Activated B cell treated with CpG ODN at 0.5 μM for 24 hours (primary cell): ENCODE measurements at places on chromosomes 5 and 9. TPM values are rescaled to one million over a fixed set of nuclear protein-coding genes. Genes with fewer than 3 reads are reported as not detected.
A peak's percentile ranks its signal among the peaks of the same experiment; 100 is the strongest.

GRCh38 chr9:126457175-126457547 is 130.5 kb downstream of the MVB12B start:
- H3K36me3 ChIP-seq, result no peaks in the 10 kb centered on the region
- DNase-seq, result no peak
- no peak overlapping the region for H3K27ac ChIP-seq

DNA sequence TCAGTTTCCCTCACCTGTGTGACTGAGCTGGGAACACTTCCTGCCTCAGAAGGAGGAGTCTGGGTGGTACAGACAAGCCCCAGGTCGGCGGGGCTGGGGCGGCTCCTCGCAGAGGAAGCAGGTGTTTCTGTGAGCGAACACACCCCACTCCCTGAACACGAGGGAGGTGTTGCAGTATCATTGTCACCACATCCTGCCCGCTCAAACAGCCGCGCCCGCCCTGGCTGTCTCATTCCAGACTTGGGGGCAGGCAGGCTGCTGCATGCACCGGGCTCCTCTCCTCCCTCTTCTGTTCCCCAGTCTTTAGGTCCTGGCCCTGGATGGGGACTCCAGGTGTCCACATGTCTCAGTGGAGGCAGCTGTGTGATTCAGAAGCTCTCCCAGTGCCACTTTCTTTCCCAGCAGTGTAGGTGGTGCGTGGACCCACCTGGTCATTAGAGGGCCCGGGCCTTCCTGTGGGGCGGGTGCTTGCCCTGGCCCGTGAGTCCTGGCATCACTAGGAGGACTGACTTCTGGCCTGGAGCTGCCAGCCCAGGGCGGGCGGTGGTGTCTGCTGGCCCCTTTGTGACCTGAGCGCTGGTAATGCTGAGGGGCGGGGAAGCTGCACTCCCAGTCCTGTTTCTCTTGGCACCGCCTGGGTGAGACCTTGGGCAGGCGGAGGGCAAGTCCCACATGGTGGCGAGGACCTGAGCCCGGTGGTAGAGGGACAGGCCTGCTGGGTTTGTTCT is 18.3 kb upstream of the PHYHD1 start:
- peaks cover 8% of the 10 kb centered on the region for H3K36me3 ChIP-seq
- peak overlapping the region; percentile 95 for H3K27ac ChIP-seq
- no peaks in the 10 kb centered on the region for H3K27me3 ChIP-seq
- peak; percentile 56 for DNase-seq

SOHLH1 gene
- not detected in 2 replicates for total RNA-seq

QSOX2 gene
- 43.3 and 49.1 TPM in 2 replicates for total RNA-seq

DNA sequence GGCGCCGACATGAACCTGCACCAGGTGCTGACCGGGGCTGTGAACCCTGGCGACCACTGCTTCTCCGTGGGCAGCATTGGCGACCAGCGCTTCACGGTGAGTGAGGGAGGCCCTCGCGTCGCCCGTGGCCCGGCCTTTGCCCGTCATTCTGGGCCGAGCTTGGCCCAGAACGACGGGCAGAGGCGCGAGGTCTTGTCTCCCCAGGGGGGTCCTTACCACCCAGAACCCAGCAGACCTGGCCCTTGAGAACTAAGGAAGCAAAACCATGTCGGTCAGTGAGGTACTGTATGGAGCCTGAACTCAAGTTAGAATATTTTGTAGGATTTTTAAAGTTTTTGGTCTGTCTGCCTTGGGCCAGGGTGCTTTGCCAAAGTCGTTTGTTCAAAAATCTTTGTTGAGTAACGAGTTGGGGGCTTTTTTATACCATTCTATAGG is 691 bp downstream of the DMXL1 start:
- peaks cover 53% of the 10 kb centered on the region for H3K4me1 ChIP-seq
- H3K4me3 ChIP-seq, result peak overlapping the region; percentile 99
- H3K27me3 ChIP-seq, result peaks cover 2% of the 10 kb centered on the region
- no peak for DNase-seq
- peak overlapping the region; percentile 98 for H3K27ac ChIP-seq
- H3K36me3 ChIP-seq, result peaks cover 10% of the 10 kb centered on the region

DNA sequence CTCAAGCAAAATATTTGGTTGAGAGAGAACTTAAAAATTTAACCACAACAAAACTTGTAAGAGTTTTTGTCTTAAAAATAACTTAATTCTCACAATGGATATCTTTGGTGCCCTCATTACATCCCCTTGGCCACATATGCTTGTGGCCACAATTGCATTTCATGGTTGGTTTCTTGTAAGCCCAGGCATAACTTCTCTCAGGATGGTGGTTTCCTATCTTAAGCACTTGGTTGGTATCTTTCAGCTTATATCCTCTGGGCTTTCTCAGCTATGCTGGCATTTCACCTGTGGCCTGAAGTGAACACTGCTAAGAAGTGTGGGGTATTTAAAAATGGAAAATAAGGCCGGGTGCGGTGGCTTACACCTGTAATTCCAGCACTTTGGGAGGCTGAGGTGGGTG is 212.4 kb upstream of the MEF2C start:
- no peak overlapping the region for H3K4me3 ChIP-seq
- no peak overlapping the region for H3K27ac ChIP-seq
- peaks cover 14% of the 10 kb centered on the region for H3K4me1 ChIP-seq
- no peaks in the 10 kb centered on the region for H3K36me3 ChIP-seq

TLN1 gene
- 327 and 362 TPM in 2 replicates for total RNA-seq

CER1 gene
- total RNA-seq, result not detected in 2 replicates

TRAF1 gene
- 115 and 130 TPM in 2 replicates for total RNA-seq

GRCh38 chr9:4933177-4933576 is 51.9 kb upstream of the JAK2 start:
- H3K27me3 ChIP-seq, result no peaks in the 10 kb centered on the region
- DNase-seq, result no peak
- peaks cover 33% of the 10 kb centered on the region for H3K4me1 ChIP-seq

GRCh38 chr5:143516249-143516648 is 112.8 kb upstream of the NR3C1 start:
- no peak overlapping the region for H3K4me3 ChIP-seq
- no peak overlapping the region for H3K27ac ChIP-seq
- no peak for DNase-seq
- no peaks in the 10 kb centered on the region for H3K36me3 ChIP-seq
- no peaks in the 10 kb centered on the region for H3K27me3 ChIP-seq

DNA sequence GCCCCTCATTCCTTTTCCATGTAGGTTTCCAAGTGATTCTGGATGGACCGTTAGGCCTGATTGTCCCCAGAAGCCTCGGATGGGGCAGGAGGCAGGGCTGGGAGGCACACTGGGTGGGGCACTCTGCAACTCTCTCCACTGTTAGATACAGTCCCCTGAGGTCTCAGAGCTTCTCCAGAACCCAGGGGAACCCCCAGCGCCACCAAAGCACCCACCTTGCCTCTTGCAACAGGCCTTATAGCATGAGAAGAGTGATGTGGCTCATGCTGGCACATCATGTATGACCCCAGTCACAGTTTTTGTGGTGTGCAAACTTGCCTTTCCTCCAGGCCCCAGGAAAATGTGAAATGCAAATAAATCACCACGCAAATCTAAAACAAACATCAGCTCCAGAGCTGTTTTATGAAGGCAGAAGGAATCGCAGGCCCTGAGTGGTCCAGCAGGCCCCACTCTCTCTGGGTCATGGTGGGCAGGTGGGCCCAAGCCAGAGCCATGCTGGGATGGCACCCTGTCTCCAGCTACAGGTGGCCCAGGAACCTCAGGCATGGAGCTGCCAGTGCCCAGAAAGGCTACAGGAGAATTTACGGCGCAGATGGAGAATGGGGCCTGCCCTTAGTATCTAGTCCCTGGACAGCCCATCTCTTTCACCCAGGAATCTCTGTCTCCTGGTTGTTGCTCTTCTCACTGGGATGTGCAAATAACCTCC is 36.3 kb upstream of the CDKN2AIPNL start:
- no peaks in the 10 kb centered on the region for H3K36me3 ChIP-seq
- peak overlapping the region; percentile 76 for H3K27ac ChIP-seq
- DNase-seq, result peak; percentile 38
- no peaks in the 10 kb centered on the region for H3K27me3 ChIP-seq
- peaks cover 49% of the 10 kb centered on the region for H3K4me1 ChIP-seq

DNA sequence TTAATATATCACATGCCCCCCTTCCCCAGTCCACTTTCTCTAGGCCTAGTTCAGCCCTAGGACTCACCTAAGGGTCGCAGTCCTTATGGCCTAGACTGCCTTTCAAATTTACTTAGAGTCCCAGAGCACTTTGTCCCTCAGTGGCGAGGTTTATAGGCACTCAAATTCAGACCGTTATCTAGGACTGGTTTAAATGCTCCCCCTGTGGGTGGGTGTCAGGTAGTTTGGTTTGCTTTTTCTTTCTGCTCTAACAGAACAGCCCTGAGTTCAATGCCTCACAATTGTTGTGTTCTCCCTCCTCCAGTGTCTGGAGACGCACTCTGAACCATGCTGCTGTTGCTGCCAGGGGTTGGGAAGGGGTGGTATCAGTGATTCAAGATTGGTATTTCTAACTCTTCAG is 317.1 kb downstream of the MAT2B start:
- no peaks in the 10 kb centered on the region for H3K27me3 ChIP-seq
- H3K27ac ChIP-seq, result no peak overlapping the region
- H3K4me1 ChIP-seq, result no peaks in the 10 kb centered on the region
- no peak for DNase-seq
- H3K4me3 ChIP-seq, result no peak overlapping the region

C5orf52 gene
- not detected in 2 replicates for total RNA-seq

ORM2 gene
- total RNA-seq, result not detected in 2 replicates

OR1Q1 gene
- not detected in 2 replicates for total RNA-seq

ST8SIA4 gene
- 105 and 125 TPM in 2 replicates for total RNA-seq

GRCh38 chr5:92962752-92963151 is 618.3 kb downstream of the NR2F1-AS1 start:
- no peaks in the 10 kb centered on the region for H3K4me1 ChIP-seq
- H3K27me3 ChIP-seq, result no peaks in the 10 kb centered on the region
- no peak for DNase-seq
- H3K27ac ChIP-seq, result no peak overlapping the region

EPB41L4A gene
- total RNA-seq, result 5.8 and 7.1 TPM in 2 replicates

GRCh38 chr9:19967216-19967887 is 178.5 kb upstream of the SLC24A2 start:
- no peak overlapping the region for H3K4me3 ChIP-seq
- no peak for DNase-seq
- H3K4me1 ChIP-seq, result no peaks in the 10 kb centered on the region
- H3K27me3 ChIP-seq, result no peaks in the 10 kb centered on the region
- H3K27ac ChIP-seq, result no peak overlapping the region

DNA sequence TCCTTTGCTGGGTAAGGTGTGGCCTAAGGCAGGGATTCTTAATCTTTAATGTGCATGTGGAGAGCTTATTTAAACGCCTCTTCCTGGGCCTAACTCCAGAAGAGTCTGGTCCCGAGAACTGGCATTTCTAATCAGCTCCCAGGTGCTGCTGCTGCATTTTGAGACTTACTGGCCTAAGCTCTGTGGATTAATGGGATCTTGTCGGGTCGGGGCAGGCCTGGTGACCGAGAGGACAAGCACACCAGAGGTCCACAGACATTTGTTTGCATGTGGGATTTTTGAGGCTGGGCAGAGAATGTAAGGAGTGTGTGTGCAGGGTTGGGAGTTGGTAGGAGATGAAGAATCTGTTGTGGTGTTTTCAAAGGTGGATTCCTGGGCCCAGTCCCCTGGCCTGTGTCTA is 95.0 kb upstream of the DAP start:
- no peaks in the 10 kb centered on the region for H3K4me1 ChIP-seq
- no peak overlapping the region for H3K27ac ChIP-seq
- H3K27me3 ChIP-seq, result peaks cover 19% of the 10 kb centered on the region
- no peak for DNase-seq
- no peaks in the 10 kb centered on the region for H3K36me3 ChIP-seq

SLC45A2 gene
- total RNA-seq, result not detected in 2 replicates

DNA sequence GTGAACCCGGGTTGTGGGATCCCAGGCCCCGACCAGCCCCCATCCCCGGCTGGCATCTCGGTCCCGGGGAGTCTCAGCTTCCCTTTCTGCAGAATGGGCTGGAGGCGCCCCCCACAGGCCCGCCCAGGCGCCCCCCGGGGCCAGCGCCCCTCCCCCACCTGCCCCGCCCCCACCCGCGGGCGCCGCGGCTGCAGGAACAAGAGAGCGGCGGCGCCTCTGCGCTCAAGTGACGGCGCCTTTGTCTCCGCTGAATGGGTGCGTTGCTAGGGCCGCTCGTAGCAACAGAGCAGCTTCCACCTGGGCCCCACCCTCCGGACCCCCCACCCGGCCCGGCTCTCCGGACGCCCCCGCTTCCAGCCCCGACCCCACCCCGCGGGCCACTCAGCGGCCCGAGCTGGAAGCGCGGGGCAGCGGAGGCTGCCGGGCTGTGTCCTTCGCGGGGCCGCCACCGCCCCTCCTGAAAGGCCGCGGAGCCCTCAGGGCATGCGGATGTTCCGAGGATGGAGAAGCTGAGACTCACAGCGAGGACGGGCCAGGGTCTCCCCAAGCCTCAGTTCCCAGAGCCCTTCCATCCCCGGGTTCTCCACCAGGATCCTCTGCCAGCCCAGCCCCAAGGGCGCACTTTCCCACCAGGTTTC is 27.5 kb downstream of the ADGRD2 start:
- no peak overlapping the region for H3K27ac ChIP-seq
- H3K36me3 ChIP-seq, result no peaks in the 10 kb centered on the region
- peaks cover 20% of the 10 kb centered on the region for H3K27me3 ChIP-seq

- H3K36me3 ChIP-seq, result no peaks in the 10 kb centered on the region
- H3K4me1 ChIP-seq, result peaks cover 13% of the 10 kb centered on the region
- H3K27me3 ChIP-seq, result peaks cover 31% of the 10 kb centered on the region
- DNase-seq, result no peak
- H3K27ac ChIP-seq, result no peak overlapping the region
Measured at GRCh38 chr9:130143958-130144366, 28.2 kb upstream of the NCS1 start.

SLC34A3 gene
- total RNA-seq, result not detected in 2 replicates

DNA sequence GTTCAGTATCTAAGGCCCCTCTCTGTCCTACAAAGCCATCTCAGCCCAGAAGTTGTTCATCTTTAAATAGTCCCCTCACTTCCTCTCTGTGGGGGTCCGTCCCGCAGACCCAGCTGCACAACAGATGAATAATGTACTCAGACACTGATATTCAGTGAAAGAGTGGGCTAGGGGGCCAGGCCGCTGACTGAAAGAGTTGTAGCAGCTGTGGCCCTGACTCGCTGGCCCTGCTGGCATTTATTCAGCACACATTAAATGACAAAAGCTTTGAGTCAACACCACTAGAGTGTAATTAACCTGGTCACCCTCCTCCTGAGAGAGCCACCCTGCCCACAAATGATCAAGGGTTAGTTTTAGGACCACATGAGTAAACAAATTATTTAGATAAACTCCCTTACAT is 76.3 kb downstream of the MED10 start:
- no peaks in the 10 kb centered on the region for H3K4me1 ChIP-seq
- DNase-seq, result no peak
- peaks cover 10% of the 10 kb centered on the region for H3K27me3 ChIP-seq
- H3K36me3 ChIP-seq, result no peaks in the 10 kb centered on the region
- no peak overlapping the region for H3K4me3 ChIP-seq

KCNN2 gene
- total RNA-seq, result not detected in 2 replicates

GRCh38 chr9:121709798-121710197 is 58.4 kb downstream of the DAB2IP start:
- H3K27ac ChIP-seq, result no peak overlapping the region
- DNase-seq, result no peak
- no peaks in the 10 kb centered on the region for H3K36me3 ChIP-seq
- H3K27me3 ChIP-seq, result no peaks in the 10 kb centered on the region
- H3K4me1 ChIP-seq, result peaks cover 14% of the 10 kb centered on the region
- H3K4me3 ChIP-seq, result no peak overlapping the region

CDC25C gene
- 0.42 TPM in 1 of 2 replicates, not detected in the other for total RNA-seq

TRPM6 gene
- not detected in 2 replicates for total RNA-seq

- no peak for DNase-seq
- H3K4me1 ChIP-seq, result peaks cover 35% of the 10 kb centered on the region
- H3K36me3 ChIP-seq, result peaks cover 34% of the 10 kb centered on the region
- peak overlapping the region; percentile 95 for H3K4me3 ChIP-seq
Measured at GRCh38 chr5:137753691-137754187, 424 bp downstream of the HNRNPA0 start.

- H3K4me3 ChIP-seq, result peak overlapping the region; percentile 91
- no peak for DNase-seq
- H3K27ac ChIP-seq, result peak overlapping the region; percentile 96
Measured at GRCh38 chr5:134647750-134648424, 698 bp upstream of the SEC24A start.

ZNF782 gene
- 7.7 and 8.0 TPM in 2 replicates for total RNA-seq
